ENCODE measurements at places on chromosomes 13 and 19.

- no peak for DNase-seq
Measured at GRCh38 chr19:56217039-56217949, 15.2 kb downstream of the ZSCAN5C start.

DNA sequence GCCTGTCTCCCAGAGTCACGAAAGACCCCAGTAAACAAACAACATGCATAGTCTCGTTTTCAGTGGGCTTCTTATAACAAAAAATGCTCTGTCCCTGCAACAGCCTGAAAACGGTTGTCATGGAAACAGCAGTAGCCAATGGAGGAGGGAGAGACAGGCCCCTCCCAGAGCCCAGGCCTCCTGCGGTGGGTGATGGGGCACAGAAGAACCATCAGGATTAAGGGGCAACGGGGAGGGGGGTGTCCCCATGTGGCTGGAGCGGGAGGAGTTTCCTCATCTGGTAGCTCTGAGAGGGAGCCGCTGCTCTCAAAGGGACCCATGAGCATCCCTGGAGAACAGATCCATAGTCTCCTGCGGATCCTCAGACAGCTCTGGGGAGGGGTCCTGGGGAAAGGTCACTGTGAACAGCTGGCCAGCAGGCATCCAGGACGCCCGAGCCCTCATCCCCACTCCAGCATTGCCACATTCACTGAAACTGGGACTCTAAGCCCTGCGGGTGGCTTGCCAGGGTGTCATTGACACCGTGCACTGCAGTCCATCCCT, 37.5 kb upstream of the PNMA8B start:
- DNase-seq, result no peak

GRCh38 chr19:4979211-4979807, 10.4 kb downstream of the KDM4B start:
- no peak for DNase-seq

DNA sequence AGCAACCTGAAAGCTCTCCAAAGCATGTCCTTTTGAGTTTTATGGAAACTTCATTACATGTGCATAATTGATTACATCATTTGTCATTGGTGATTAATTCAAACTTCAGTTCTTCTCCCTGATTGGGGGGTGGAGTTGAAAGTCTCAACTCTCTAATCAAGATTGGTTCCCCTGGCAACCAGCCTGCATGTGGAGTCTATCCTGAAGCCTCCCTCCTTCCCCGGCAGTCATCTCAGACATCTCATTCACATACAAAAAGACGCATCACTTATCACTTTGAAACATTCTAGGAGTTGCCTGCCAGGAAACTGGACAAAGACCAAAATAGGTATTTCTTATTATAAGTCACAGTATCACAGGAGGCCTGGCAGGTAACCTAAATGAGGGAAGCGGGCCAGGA, 50.5 kb downstream of the TEX26 start:
- DNase-seq, result no peak

- no peak for DNase-seq
Measured at GRCh38 chr13:42769650-42770049, 11.7 kb upstream of the FAM216B start.

GRCh38 chr13:31116224-31116623, 45.5 kb downstream of the HSPH1 start:
- no peak for DNase-seq

DNA sequence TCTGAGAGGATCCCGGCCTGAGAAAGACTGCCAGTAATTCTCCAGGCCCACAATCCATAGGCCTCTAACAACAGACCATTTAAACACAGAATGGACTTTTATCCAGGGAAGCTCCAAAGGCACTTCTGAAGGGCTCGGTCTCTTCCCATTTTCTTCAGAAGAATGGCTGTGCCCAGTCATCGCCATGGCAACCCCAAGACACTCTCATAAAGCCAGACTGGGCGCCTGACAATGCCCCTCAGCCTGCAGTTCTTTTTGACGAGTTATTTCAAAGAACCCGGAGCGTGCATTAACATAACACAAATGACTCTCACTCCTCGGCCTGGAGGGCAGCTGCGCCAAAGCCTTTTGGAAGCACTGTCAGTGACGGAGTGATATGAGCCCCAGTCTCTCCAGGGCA, 61.0 kb downstream of the RASA3 start:
- no peak for DNase-seq
